ENCODE measurements at places on chromosomes 7 and 10.
A peak's percentile ranks its signal among the peaks of the same experiment; 100 is the strongest.

- DNase-seq: no peak
These were observed 47.8 kb downstream of the SLC35G1 start for GRCh38 chr10:93941606-93942005.

- DNase-seq: no peak
These were observed 23.1 kb downstream of the KDM7A start for GRCh38 chr7:140153666-140154161.

DNA sequence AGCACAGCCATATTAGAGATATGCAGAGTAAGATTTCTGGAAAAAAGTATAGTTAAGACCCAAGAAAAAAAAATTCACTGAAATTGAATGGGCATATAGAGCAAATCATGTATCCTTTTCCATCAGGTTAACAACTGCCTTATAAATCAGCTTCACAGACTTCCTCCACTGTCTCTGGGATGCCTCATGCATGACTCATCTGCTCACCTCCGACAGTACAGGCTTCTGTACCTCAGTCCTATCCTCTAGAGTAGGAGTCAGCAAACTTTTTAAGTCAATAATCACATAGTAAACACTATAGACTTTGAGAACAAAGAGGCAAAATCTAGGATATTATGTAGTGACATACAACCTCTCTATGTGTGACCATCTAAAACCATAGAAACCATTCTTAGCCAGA is 211.6 kb upstream of the SP8 start:
- DNase-seq: no peak

GRCh38 chr7:100437150-100438100 is 1.1 kb upstream of the PPP1R35 start:
- DNase-seq: no peak

GRCh38 chr7:21172800-21173199 is 255.1 kb upstream of the SP4 start:
- no peak for DNase-seq

- peak; percentile 75 for DNase-seq
These were observed 25.0 kb downstream of the ABLIM1 start for GRCh38 chr10:114632869-114633715.

GRCh38 chr10:110005719-110006118 is 2.1 kb upstream of the ADD3 start:
- peak; percentile 76 for DNase-seq

- no peak for DNase-seq
These were observed 49.3 kb downstream of the COL28A1 start for GRCh38 chr7:7486362-7486761.

- DNase-seq: no peak
These were observed 25.2 kb downstream of the TMEM270 start for GRCh38 chr7:73885975-73886798.

Data from fibroblast of skin of left quadriceps (primary cell).